H1 (cell line): ENCODE measurements at places on chromosomes 4 and X. TPM values are rescaled to one million over a fixed set of nuclear protein-coding genes. Genes with fewer than 3 reads are reported as not detected.

CCNA2 gene
- total RNA-seq: 95.1 and 98.6 TPM in 2 replicates

GCNA gene
- total RNA-seq: 0.95 and 0.96 TPM in 2 replicates

MAPK10 gene
- 2.5 and 4.0 TPM in 2 replicates for total RNA-seq

SMIM10L2A gene
- total RNA-seq: 5.0 TPM in 2 replicates

GLOD5 gene
- not detected in 2 replicates for total RNA-seq

MAGEE2 gene
- total RNA-seq: not detected in 2 replicates

HTRA3 gene
- 2.9 and 3.2 TPM in 2 replicates for total RNA-seq

TEC gene
- 1.8 and 2.3 TPM in 2 replicates for total RNA-seq

MAGEC1 gene
- total RNA-seq: not detected in 2 replicates

KIAA0232 gene
- 23.3 TPM in 2 replicates for total RNA-seq

HMGN5 gene
- total RNA-seq: 20.4 and 23.9 TPM in 2 replicates

PNMA6F gene
- total RNA-seq: 0.15 and 0.22 TPM in 2 replicates

FGG gene
- total RNA-seq: not detected in 2 replicates

CT47B1 gene
- total RNA-seq: not detected in 2 replicates

DKC1 gene
- 134 and 143 TPM in 2 replicates for total RNA-seq

CABS1 gene
- not detected in 2 replicates for total RNA-seq

AFM gene
- not detected in 2 replicates for total RNA-seq

TMEM31 gene
- total RNA-seq: not detected in 2 replicates

ANOS1 gene
- 57.8 and 59.0 TPM in 2 replicates for total RNA-seq

HPGD gene
- total RNA-seq: 0.59 and 1.3 TPM in 2 replicates

KIF4A gene
- total RNA-seq: 35.7 and 36.6 TPM in 2 replicates

BMPR1B gene
- total RNA-seq: 0.61 and 1.1 TPM in 2 replicates

SPOCK3 gene
- total RNA-seq: 0.44 and 0.60 TPM in 2 replicates

PDGFRA gene
- 3.4 and 3.7 TPM in 2 replicates for total RNA-seq

EGFL6 gene
- 0.93 and 1.0 TPM in 2 replicates for total RNA-seq

TCEAL2 gene
- 15.1 and 15.7 TPM in 2 replicates for total RNA-seq

CXCL6 gene
- total RNA-seq: 7.6 and 8.0 TPM in 2 replicates

CLDN22 gene
- not detected in 2 replicates for total RNA-seq

SFRP2 gene
- 342 and 354 TPM in 2 replicates for total RNA-seq

UCP1 gene
- total RNA-seq: 0.20 and 0.29 TPM in 2 replicates

ACE2 gene
- 0.29 TPM in 1 of 2 replicates, not detected in the other for total RNA-seq

TLL1 gene
- 0.31 and 1.1 TPM in 2 replicates for total RNA-seq
